HepG2 (cell line): ENCODE measurements at places on chromosomes 2 and 18. TPM values are rescaled to one million over a fixed set of nuclear protein-coding genes. Genes with fewer than 3 reads are reported as not detected.

The TCF4 gene
- total RNA-seq = not detected in 2 replicates

The ZNF532 gene
- total RNA-seq = not detected in 2 replicates

The ESPNL gene
- total RNA-seq = 0.35 and 0.80 TPM in 2 replicates

GRCh38 chr2:222959358-222959757 is 92.6 kb upstream of the KCNE4 start:
- H3K27ac ChIP-seq = no peak overlapping the region
- no peaks in the 10 kb centered on the region for H3K36me3 ChIP-seq
- peaks cover 5% of the 10 kb centered on the region; the same call in 1 of the 3 replicates for H3K27me3 ChIP-seq
- no peak overlapping the region for H3K4me3 ChIP-seq

DNA sequence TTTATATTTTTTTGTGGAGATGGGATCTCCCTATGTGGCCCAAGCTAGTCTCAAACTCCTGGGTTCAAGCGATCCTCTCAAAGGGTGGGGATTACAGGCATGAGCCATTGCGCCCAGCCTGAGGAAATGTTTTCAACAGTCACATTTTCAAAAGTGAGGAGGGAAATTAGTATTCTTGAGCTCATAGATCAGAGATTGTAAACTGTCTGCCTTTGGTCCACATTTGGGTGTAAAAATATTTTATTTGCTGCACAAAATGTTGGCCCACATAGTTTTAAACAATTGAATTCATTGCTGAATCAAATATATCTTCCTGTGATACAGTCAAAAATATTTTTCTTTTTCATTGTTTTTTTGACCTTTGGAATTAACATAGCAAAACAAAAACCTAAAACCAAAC is 48.6 kb downstream of the NOP58 start:
- no peak for DNase-seq
- H3K27me3 ChIP-seq = no peaks in the 10 kb centered on the region
- H3K4me1 ChIP-seq = no peaks in the 10 kb centered on the region
- H3K27ac ChIP-seq = no peak overlapping the region

GRCh38 chr2:159863526-159864160 is 65.6 kb upstream of the CD302 start:
- peaks cover 9% of the 10 kb centered on the region for H3K4me1 ChIP-seq
- no peaks in the 10 kb centered on the region for H3K27me3 ChIP-seq
- H3K36me3 ChIP-seq = no peaks in the 10 kb centered on the region
- DNase-seq = no peak
- H3K4me3 ChIP-seq = no peak overlapping the region

DNA sequence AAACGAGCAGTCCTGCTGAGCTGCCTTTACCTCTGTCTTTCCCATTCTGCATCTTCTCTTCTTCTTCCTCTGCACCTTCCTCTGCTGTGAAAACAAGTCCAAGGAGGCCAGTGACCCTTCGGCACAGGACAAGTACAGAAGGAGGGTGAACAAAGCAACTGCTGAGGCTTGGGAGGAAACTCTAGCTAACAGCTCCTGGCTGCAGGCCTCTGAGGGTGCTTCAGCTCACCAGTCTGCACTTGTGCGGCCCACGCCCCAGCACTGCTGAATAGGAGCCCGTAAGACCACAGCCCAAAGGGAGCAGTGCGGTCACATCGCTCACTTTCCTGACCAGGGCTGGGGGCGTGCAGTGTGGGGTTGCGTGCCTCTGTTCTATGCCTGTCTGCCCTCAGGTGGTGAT is 42.1 kb upstream of the DNMT3A start:
- no peak overlapping the region for H3K4me3 ChIP-seq
- no peaks in the 10 kb centered on the region for H3K27me3 ChIP-seq
- no peaks in the 10 kb centered on the region for H3K36me3 ChIP-seq
- H3K27ac ChIP-seq = no peak overlapping the region

DNA sequence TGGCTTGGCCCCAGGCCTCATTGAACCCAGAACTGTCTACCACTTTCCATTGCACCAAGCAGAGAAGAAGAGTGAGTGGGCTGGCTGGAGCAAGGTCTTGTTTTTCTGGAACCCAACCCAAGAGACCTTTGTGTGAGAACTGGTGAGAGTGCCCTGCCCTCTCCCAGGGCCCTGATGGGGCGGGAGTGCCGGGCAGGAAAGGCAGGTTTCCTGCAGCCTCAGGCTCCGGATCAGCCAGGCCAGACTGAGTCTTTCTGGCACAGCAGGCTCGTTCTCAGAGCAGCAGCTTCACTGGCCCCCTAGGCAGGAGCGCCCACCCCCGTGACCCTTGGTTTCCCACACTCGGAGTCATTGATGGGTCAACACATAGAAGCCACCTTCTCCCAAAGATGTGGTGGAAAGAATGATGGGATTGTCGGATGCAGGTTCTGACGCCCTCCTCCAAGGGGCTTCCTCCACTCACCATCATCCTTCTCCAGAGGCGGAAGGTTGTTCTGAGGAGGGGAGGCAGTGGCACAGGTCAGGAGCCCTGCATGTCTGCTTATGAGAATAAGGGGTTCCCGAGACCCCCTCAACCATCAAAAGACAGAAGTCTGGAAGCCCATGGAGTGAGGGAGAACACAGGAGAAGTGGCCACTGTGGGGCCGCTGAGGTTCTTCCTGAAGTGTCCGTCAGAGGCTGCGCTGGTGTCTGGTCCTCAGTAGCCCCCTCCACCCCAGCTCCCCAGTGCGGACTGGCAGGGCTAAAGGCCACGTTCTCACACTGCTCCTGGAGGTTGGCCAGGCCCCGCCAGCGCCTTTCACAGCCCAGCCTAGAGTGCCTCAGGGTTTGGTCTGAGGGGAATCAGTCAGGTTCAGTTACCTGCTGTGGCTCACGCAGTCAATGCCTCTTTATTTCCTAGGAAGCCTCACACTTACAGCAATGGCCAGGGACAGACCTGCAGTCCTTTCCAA is 62.8 kb upstream of the LAPTM4A start:
- no peak overlapping the region for H3K27ac ChIP-seq
- H3K4me3 ChIP-seq = no peak overlapping the region
- peaks cover 8% of the 10 kb centered on the region; the same call in 2 of the 3 replicates for H3K27me3 ChIP-seq
- no peak for DNase-seq
- H3K36me3 ChIP-seq = no peaks in the 10 kb centered on the region
- H3K4me1 ChIP-seq = peaks cover 77% of the 10 kb centered on the region

DNA sequence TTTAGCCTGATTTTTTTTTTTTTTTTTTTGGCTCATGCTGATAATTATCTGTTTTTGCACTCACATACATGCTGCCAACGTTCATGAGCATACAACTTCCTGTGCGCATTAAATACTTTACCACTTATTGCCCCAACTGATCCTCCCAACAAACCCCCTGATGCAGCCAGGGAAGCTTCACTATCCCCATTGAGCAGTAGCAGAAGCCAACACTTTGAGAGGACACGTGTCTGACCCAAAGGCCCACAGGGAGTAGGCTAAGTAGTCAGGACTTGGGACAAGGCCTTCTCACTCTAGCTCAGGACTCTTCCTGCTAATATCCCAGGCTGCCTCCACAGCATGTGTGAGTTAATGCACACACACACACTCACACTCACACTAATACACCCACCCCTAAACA is 36.2 kb upstream of the MAT2A start:
- H3K4me3 ChIP-seq = no peak overlapping the region
- no peaks in the 10 kb centered on the region for H3K36me3 ChIP-seq
- H3K27ac ChIP-seq = no peak overlapping the region
- no peak for DNase-seq
- H3K4me1 ChIP-seq = peaks cover 68% of the 10 kb centered on the region

DNA sequence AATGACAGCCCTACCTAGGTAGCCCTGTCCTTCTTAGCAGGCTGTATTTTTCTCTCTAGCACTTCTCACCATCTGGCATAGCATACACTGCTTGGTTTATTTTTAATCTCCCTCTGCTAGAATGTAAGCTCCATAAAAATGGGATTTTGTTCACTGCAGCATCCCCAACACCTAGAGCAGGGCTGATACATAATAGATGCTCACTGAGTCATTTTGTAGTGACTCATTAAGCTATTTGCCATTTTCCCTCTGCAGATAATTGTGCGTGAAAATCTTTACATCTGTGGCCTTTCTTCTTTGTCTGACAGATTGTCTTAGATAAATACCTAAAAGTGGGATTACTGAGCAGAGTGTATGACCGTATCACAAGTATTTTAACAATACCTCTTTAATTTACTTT is 82.5 kb downstream of the CERS6 start:
- no peaks in the 10 kb centered on the region for H3K27me3 ChIP-seq
- no peaks in the 10 kb centered on the region for H3K36me3 ChIP-seq
- H3K4me1 ChIP-seq = peaks cover 18% of the 10 kb centered on the region; the same call in 1 of the 2 replicates
- H3K4me3 ChIP-seq = no peak overlapping the region
- no peak for DNase-seq
- no peak overlapping the region for H3K27ac ChIP-seq

GRCh38 chr2:72985891-72986683 is 68.8 kb downstream of the EMX1 start:
- H3K36me3 ChIP-seq = peaks cover 24% of the 10 kb centered on the region
- DNase-seq = no peak
- no peak overlapping the region for H3K4me3 ChIP-seq
- H3K4me1 ChIP-seq = peaks cover 19% of the 10 kb centered on the region
